Activated CD4-positive, alpha-beta T cell treated with anti-CD3 and anti-CD28 coated beads, Interleukin-2, amount 50 U/mL, for 1 hour (primary cell): ENCODE measurements at places on chromosomes 2 and 18.
A peak's percentile ranks its signal among the peaks of the same experiment; 100 is the strongest.

DNA sequence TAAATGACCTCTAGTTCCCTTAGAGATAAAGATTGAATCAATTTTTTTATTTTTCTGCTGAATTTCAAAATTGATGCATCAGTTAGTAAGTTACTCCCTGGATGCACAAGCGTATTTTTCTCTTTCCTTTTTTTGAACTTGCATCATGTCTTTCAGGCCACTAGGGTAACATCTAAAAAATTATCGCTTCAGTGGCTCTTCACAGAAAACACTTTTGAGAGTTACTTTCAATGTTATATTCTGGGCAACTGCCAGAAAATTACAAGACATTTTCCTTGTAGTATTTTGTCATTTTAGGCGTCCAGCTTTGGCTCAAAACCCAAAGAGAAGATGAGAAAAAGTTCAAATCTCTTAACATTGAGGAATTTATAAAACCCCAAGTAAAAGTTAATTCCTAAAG lies 59.8 kb downstream of the DSEL start:
- DNase-seq: no peak

DNA sequence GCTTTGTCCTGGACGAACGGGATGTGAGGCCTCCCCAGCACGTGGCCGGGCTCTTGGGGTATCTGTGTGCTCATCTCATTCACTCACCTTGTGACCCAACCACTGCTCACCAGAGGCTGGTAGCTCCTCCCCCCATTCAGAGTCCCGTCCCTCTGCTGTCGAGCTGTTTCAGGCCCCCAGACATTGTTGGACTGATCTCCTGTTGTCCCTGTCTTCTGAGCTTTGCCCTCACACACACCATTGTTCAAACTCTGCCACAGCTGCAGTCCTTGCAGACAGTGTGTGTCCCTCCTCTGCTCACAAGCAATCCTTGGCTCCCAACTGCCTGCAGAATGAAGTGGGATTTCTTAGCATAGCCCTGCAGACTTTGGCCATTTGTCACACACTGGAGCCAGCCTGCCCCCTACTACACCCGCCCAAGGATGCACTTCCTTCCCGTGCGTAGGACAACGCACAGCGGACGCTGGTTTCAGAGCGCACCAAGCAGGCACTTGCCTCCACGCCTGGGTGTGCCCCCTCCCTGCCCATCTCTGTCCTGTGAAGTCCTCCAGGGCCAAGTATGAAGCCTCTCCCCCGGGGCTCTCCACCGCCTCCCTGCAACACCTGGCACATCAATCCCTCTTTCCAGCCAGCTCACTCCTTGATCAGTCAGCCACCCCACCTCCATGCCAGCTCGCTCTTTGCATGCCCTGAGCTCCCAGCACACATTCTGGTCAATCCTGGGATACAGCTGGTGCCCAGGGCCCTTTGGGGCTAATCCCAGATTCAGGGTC lies 16.5 kb upstream of the PRLH start:
- no peak for DNase-seq

GRCh38 chr2:47437287-47437686 lies 34.3 kb downstream of the MSH2 start:
- DNase-seq: no peak

DNA sequence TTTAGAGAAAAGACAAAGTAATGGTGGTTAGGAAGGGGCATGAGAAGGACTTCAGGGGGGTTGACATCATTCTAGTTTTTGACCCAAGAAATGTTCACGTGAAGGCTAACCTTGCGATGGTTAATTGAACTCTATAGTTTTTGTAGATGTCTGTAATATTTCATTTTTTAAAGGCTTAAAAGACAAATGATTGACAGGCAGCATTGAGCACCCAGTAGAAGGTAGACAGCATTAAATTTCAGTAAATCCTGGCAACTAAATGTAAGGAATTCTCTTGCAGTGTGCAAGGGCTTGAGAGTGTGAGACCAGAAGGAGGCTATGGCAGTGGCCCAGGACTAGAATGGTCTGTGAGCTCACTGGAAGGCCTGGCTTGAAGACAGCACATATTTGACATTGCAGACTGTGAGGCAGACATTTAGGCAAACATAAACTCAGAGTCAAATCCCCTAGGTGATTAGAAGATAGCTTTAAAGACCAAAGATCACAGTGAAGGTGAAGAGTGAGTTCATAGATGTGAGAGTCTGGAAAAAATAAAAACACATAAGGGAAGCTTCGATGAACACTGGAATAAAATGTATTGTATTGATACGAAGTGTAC lies 100.1 kb upstream of the MAP4K4 start:
- no peak for DNase-seq

DNA sequence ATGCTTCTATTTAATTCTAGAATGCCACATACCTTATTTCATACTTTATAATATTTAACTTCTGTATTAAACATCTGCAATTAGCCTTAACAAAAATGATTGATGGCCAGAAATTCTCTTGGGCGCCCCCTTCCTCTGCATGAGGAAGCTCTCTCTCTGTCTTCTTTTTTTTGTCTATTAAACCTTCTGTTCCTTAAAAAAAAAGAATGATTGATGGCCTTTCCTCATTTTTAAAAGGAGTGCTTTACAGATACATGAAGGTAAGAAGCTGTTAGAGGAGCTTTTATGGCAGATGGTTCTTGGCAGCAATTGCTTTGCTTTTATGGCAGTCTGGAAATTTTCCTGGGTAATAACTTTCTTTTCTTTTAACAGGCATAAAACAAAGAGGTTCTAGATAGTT lies 526.9 kb downstream of the SLC4A3 start:
- no peak for DNase-seq

- DNase-seq: no peak
These were observed 5.0 kb downstream of the EMILIN2 start for GRCh38 chr18:2851771-2852170.

GRCh38 chr18:45834306-45834705 lies 8.8 kb downstream of the SIGLEC15 start:
- DNase-seq: no peak

- peak; percentile 9 for DNase-seq
These were observed 603 bp downstream of the ATAD2B start for GRCh38 chr2:23926290-23926749.

DNA sequence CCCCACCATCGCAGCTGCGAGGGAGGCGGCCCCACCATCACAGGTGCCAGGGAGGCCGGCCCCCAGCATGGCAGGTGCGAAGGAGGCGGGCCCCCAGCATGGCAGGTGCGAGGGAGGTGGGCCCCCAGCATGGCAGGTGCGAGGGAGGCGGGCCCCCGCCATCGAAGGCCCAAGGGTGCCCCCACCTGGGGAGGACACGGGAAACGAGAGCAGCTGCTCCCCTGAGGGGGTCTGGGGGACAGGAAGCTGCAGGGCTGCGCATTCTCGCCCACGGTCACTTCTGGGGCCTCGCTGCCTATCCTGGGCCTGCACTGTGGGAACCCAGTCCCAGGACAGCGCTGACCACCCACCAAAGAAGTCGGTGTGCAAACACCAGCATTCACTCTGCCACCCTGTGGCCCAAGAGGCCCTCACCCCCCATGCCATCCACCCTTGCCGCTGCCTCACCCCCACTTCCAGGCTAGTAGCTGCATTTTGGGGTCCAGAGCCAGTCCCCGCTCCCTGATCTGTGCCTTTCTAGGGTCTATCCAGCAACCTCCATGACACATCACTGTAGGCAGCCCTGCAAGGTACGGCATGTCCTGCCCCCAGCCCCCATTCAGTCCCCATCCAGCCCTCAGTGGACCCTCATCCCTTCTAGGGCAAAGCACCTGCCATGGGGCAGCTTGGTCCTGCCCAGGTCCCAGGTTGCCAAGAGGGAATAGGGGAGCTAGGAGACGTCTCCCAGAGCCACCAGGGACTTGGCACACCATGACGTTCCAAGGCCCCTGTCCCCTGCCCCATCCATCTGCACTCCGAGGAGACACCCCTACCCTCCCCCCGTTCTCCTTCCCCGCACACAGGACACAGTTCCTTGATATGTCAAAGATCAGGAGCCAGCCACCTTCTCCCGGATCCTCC lies 24.0 kb upstream of the GPC1 start:
- DNase-seq: no peak

DNA sequence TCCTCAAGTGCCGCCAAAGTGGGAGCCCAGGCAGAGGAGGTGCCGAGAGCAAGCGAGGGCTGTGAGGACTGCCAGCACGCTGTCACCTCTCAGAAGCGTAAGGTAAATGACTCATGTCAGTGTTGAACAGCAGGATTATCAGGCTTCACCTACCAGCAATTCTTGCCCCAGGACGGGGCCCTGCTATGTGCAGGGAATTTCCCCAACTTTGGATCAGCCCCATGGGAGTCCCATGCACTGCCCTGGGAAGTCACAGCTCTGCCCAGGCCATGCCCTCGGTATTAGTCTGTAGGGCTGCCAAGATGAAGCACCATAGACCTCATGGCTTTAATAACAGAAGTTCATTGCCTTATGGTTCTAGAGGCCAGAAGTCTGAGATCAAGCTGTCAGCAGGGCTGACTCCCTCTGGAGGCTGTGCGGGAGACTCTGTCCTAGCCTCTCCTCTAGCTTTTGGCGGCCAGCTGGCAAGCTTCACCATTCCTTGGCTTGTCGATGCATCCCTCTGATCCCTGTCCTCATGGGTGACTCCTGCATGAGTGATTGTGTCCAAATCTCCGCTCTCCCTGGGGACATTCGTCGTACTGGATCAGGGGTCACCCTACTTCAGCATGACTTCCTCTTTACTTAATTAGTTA lies 55.9 kb downstream of the TRPM8 start:
- DNase-seq: no peak

DNA sequence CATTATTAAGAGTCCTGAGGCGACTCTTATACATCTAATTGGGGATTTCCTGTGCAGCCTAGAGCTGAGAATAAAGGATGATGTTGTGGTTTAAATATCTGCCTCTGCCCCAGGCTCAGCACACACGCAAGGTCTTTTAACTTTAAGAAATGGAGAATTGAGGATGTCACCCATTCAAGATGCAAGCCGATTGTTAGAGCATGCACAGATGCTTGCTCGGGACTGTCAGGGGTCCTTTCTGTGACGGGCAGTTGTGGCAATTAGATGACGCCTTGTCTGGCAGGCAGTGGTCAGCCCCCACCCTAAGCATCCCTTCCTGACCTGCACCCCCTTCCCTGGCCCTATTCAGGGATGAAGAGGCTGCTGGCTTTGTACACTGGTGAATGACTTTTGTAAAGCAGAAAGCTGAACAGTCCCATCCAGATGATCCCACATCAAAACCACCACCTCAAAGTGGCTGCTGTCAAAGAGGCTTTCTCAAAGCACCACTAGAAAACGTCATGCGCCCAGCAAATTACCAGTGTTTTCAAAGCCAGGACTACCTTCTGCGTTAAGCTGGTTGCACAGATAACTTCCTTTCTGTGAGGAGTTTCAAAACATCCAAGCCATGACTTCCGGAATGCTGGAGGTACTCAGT lies 23.7 kb downstream of the FAM178B start:
- peak; percentile 77 for DNase-seq

DNA sequence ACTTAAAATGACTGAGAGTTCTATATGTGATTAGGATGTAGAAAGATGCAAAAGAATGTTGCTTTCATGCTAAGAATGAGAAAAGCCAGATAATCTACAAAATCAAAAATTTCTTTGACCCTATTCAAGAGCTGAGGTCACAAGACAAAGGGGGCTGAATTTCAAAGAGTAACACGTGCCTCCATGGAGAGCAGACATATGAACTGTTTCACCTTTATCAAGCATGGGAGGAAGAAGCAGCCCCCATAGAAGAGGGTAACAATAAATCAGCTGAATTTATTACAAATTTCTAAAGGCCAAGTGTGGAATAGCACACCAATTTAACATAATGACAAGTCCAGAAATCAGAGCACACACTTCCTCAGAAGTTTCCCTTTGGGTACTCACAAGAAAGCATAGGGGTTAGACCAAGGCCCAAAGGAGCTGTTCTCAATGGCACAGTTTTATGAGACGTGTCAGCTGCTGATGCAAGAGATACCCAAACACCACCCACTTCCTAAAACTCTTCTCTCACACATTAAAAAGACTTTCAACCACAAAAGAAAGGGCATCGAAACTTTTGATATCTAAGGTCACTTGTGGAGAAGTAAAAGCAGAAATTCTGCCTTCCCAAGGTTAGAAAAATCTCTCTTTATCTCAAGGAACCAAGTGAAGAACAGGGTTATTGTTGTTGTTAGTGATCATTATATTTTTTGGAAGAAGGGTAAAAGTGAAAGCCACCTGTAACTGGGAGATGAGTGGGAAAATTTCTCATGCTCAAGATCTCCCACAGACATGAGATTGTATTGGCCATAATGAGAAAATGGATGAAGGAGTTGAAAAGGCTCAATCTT lies 950.1 kb downstream of the TRIB2 start:
- no peak for DNase-seq
